Kidney epithelial cell (primary cell): ENCODE measurements at places on chromosomes 2 and 18.

DNA sequence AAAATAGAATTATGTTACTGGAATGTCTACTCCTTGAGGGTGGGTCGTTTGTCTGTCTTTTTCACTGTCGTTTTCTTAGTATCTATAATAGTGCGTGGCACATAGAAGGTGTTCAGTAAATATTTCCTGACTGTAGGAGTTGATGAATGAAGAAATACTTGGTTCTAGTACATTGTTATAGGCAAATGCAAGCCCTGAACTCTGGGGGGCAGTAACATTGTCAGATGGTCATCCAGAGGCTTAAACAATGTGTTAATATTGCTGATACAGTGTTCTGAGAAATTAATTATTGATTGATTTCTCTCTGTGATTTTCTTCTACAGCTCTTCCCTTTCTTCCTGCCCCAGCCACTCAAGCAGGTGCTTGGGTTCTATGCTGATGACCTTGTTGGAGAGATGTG, 24.4 kb upstream of the THOC1 start:
- DNase-seq: no peak

GRCh38 chr2:18047896-18048657, 169.6 kb downstream of the KCNS3 start:
- DNase-seq: peak; percentile 4

DNA sequence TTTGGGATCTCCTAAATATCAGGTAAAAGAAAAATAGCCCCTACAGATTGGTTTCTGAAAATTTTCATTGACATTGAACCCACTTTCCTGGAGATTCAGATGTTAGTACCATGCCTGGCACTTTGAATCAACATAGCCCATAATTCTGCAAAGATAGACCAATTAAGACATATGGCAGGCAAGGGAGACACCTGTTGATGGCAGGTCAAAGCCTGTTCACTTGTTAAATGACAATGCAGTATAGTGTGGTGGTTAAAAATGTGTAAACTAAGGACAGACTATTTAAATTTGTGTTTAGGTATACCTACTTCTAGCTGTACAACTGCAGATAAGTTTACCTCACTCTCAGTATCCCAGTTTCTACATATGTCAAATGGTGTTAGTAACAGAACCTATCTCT, 178.1 kb upstream of the MMADHC start:
- DNase-seq: no peak

- no peak for DNase-seq
Observed at GRCh38 chr2:121810959-121811853, 55.8 kb downstream of the TSN start.

GRCh38 chr2:28544405-28544921, 48.6 kb downstream of the PLB1 start:
- DNase-seq: no peak

- no peak for DNase-seq
Observed at GRCh38 chr18:26546170-26546874, 2.0 kb downstream of the KCTD1 start.

- DNase-seq: no peak
Observed at GRCh38 chr2:241545106-241545505, 13.4 kb upstream of the BOK start.

- DNase-seq: no peak
Observed at GRCh38 chr2:19458427-19459003, 100.1 kb upstream of the OSR1 start.

GRCh38 chr18:56501896-56502295, 136.5 kb downstream of the TXNL1 start:
- no peak for DNase-seq

GRCh38 chr18:70142001-70142400, 63.5 kb downstream of the RTTN start:
- DNase-seq: no peak

DNA sequence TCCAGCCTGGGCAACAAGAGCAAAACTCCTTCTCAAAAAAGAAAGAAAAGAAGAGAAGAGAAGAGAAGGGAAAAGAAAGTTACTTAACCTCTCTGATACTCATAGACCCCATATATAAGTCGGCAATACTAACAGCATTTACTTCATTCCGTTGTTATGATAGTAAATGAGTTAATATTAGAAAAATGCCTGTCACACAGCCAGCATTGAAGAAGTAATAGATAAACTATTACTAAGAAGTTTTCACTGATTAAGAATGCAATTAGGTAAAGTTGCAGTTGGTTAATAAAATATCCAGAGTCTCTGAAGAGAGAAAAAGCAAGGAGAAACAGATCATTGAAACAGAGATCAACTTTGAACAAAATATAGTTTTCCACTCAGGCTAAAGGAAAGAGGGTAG, 161.3 kb upstream of the UBE2E3 start:
- DNase-seq: no peak

DNA sequence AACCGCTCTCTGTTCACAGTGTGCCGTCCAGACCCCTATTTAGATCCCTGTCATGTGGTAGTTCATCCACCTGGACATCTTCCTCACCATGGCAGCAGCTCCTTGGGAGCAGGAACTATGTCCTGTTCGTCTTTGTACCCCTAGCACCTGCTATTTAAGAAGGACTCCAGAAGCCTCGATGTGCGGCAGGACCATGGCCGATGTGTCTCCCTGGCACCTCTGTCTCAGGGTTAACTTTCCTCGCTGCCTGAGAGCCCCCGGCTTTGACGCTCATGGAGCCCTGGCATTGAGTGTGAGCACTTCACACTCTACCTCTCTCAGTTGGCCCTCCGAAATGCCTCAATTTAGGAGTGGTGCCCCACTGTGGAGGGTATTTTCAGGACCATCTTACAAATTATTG, 152.0 kb downstream of the FAM210A start:
- no peak for DNase-seq

GRCh38 chr2:71859211-71859847, 288.3 kb downstream of the CYP26B1 start:
- no peak for DNase-seq

GRCh38 chr2:232485348-232485756, 2.3 kb downstream of the ECEL1 start:
- DNase-seq: no peak

GRCh38 chr2:226788881-226789490, 10.6 kb downstream of the IRS1 start:
- no peak for DNase-seq

- no peak for DNase-seq
Observed at GRCh38 chr2:27074738-27075565, 3.5 kb upstream of the EMILIN1 start.

DNA sequence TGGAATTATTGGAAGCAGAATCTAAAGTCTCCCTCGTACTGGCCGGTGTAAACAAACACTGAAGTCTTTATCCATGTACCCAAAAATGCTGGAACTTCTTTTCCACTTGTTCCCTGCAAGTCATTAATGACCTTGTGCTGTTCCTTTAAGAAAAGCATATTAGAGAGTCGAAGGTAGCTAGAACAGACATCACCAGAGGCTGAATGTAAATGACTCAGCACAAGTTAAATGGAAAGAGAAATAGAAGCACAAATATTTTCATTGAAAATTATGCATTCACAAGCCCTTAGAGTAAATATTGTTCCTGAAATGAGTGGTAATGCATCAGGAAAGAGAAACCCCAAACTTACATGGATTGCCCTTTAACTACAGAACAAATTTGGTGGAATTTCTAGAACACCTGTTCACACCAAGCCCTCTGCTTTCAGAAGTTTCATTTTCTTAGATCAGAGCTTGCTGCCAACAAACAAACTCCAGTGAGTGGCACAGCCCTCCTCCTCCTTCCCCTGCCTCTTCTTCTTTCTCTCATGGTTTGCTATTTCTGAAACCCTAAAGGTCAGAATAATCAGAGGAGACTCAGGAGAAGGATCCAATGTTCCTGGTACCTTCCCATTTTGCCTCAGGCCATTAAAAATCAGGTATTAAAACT, 264.3 kb downstream of the TXNL1 start:
- no peak for DNase-seq

- DNase-seq: no peak
Observed at GRCh38 chr2:222724208-222724607, 52.8 kb downstream of the MOGAT1 start.

GRCh38 chr2:169143998-169144397, 74.6 kb downstream of the DHRS9 start:
- DNase-seq: no peak

DNA sequence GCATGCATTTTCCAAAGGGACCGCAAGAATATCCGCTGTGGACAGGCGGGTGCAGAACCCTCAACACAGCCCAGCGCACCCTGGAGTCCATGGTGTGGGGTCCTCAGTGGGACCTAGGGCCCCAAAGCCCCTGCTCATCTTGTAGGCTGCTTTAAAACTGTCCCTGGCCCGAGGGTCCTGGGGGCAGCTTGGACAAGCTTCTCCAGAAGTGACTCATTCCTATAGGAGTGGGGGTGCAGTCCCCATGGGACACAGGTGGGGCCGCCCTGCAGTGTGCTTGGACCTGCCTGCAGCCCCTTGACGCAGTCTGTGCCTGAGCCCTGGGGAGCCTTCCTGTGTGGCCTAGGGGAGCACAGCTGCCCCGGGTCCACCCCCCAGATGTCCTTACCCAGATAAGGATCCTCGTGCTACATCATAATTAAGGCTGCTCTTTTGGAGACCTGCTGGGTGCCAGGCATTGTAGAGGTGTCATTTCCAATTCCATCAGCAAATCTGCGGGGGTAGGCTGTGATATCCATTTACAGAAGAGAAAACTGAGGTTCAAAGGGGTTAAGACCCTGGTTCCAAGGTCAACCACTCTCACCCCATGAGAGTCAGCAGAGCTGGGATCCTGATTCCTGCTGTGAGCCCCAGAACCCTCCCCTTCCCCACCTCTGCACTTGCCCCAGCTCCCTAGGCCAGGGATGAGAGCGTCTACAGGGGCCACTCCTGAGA, 1.7 kb upstream of the HS6ST1 start:
- no peak for DNase-seq

DNA sequence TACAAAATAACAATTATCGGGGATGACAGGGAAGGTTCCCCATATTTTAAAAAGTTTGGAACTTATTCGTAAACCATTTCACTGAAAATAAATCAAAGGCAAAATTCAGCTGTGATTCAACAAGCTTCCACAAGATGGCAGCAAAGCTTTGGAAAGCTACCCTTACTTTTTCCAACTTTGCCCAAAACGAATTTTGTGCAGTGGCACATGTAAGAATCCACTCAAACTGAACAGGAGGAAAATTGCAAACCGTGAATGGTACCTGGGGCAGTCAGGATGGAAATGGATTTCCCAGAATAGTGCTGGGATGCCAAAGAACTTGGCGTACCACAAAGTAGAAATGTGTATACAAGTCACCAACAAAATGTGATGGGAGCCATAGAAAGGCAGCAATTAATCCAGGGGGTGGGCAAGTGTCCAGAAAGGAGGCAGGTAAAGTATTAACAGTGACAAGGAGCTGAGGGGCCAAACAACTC, 10.7 kb downstream of the RPL31 start:
- DNase-seq: no peak

DNA sequence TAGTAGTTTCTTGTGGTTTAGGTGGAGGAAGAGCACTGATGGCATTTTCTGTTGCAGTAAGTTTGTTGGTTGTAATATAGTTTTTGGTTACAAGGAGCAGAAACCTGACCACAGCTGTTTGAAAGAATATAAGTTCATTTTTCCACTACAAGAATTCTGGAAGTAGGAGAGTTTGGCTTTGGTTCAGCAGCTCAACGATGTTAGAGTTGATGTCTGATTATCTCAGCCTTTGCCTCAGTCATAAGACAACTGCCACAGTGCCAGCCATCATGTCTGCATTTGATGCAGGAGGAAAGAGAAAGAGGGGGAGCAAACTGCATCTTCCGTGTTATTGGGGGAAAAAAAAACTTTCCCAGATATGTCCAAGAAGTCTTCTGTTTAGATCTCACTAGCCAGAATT, 119.1 kb downstream of the LYPD1 start:
- no peak for DNase-seq

DNA sequence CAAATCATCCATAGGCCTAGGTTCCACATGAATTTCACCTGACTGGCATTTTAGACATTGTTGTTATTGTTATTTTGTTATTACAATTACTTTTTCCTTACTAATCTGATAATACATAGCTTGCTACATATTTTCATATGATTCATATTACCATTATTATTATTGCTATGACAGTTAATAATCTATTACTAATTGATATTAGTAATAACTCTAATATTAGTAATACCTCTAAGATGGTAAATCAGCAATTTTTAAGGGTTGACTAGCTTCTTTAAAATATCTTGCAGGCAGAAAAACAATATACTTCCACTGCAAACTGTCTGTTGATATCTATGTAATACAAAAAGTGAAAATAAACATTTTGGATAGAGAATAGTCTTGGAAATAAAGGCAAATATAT, 48.6 kb upstream of the UBE2E3 start:
- DNase-seq: no peak

- no peak for DNase-seq
Observed at GRCh38 chr18:43213816-43214215, 63.5 kb downstream of the SYT4 start.

GRCh38 chr2:232502511-232502910, 14.9 kb upstream of the ECEL1 start:
- no peak for DNase-seq

- DNase-seq: no peak
Observed at GRCh38 chr18:75390854-75391253, 36.6 kb downstream of the SMIM21 start.

DNA sequence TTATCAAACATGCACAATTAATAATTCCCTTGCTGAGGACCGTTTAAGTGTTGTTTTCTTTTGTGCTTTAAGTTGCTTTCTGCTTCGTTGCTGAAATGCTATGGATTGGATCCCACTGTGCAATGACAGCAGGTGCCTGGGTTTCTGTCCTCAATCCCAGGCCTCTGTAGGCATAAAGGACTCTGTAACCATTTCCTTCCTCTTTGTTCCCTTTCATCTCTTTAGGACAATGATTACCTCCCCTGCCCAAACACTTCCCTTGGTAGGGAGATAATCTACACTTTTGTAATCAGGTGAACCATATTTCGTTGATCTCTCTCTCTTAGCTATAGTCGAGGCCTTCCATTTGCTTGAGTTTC, 58.6 kb upstream of the LYPD6B start:
- DNase-seq: no peak

GRCh38 chr2:26283606-26284005, 38.9 kb downstream of the HADHB start:
- no peak for DNase-seq

- DNase-seq: no peak
Observed at GRCh38 chr2:144233317-144233716, 286.6 kb downstream of the ZEB2 start.
